COR-L47 (cell line): ENCODE measurements at places on chromosomes 7 and 10.
A peak's percentile ranks its signal among the peaks of the same experiment; 100 is the strongest.

- no peak for DNase-seq
Measured at GRCh38 chr10:35268791-35269257, 67.5 kb upstream of the CCNY start.

DNA sequence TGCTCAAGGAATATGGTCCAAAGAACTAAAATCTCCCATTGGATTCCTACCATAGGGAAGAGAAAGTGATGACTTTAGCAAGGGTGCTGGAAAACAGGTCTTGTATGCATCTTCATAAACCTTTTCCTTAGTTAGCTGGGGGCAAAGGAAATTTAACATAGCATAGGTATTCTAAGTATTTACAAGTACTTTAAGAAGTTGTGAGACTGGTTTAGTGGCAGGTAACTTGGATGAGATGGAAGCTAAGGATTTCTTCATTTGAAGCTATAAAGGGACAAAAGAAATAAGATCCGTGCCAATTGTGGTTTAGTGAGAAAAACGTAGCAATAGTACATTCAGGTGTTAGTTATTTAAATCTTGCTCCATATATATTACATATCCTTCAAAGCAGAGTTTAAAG, 183.4 kb upstream of the TCF7L2 start:
- DNase-seq = no peak

- no peak for DNase-seq
Measured at GRCh38 chr7:111041577-111041976, 49.4 kb upstream of the LRRN3 start.

DNA sequence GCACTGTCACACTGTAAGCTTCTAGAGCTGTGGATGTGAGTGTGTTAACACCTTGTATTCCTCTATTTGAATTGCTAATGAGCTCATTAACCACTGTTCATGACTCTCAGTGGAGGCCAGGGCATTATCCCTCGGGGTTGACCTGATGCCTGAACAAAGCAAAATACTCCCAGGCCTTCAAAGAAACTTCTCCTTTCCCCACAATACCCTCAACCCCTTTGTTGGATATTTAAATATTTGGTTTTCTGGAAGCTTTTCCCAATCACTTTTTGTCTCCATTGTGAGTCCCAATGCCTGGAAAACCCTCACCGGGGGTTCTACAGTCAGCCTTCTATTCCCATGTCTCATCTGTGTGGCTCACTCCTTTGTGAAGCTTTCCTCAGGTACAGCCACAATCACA, 780.1 kb downstream of the PHTF2 start:
- DNase-seq = no peak

DNA sequence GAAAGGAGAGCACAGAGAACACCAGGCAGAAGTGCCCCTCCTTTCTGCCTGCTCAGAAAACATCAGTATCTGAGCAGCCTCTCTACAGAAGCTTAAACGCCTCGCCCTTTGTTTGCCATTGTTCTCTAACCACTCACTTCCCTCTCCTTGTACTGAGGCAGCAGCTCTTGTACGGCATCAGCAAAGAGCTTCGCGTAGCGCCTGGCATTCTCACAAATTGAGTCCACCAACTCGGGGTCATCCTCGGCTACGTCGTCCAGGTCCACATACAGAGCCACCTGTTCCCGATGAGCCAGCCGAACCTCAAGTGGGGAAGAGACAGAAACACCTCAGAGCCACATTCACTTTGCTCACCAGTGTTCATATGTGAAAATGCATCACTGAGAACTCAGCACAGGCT, 1.7 kb downstream of the MCM7 start:
- no peak for DNase-seq

DNA sequence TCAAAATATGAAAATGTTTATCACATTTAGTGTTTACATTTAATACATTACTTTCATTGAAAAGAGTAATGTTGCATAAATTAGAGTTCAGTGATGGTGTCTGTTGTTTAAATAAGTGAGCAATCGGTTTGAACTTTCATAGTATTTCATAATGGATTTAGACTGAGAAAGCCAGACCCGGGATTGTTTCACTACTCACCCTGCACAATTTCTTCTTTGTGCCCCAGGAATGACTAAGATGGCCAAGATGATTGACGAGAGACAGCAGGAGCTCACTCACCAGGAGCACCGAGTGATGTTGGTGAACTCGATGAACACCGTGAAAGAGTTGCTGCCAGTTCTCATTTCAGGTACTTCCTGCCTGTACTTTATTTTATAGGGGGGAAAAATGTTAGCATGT, 74.6 kb downstream of the VCL start:
- DNase-seq = no peak

GRCh38 chr10:129601737-129602136, 134.7 kb downstream of the MGMT start:
- no peak for DNase-seq

DNA sequence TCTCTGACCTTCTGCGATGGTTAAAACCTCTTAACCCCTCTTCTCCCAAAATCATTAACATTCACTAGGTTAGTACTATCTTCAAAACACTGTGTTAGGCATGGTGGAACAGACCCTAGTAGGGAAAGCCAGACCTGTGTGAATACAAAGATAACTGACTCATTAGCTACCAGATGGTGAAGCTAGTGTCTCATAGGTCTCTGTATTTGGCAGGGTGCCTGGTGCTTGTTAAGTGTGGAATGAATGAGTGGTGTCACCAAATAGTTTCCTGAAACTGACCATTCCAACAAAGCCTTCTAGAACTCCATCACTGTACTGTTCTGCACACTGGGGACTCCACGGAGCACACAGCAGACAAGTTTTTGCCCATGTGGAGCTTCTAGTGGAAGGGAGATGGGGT, 27.7 kb upstream of the TM9SF3 start:
- peak; percentile 33 for DNase-seq

DNA sequence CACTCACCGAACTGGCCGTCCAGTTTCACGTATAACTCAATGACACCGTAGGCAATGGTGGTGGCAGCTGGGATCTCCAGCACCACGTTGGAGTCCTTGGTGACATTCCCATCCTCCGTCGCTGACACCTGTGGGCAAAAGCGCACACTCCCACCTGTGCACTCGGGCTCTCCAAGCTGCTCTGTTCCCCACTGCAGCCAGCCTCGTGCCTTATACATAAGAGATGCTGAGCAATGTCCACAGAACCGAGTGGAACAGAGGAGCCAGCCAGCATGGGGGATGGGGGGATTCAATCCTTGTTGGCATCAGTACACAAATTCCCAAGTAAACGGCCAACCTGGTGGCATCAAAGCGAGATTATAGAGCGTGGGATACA, 40.0 kb downstream of the GSDME start:
- no peak for DNase-seq

- peak; percentile 61 for DNase-seq
Measured at GRCh38 chr10:67257018-67257417, 331.2 kb downstream of the LRRTM3 start.

GRCh38 chr10:13395540-13395939, 47.4 kb upstream of the SEPHS1 start:
- no peak for DNase-seq

- DNase-seq = no peak
Measured at GRCh38 chr7:99195867-99196266, 12.0 kb downstream of the KPNA7 start.
